ENCODE measurements at places on chromosomes 13 and 19.

DNA sequence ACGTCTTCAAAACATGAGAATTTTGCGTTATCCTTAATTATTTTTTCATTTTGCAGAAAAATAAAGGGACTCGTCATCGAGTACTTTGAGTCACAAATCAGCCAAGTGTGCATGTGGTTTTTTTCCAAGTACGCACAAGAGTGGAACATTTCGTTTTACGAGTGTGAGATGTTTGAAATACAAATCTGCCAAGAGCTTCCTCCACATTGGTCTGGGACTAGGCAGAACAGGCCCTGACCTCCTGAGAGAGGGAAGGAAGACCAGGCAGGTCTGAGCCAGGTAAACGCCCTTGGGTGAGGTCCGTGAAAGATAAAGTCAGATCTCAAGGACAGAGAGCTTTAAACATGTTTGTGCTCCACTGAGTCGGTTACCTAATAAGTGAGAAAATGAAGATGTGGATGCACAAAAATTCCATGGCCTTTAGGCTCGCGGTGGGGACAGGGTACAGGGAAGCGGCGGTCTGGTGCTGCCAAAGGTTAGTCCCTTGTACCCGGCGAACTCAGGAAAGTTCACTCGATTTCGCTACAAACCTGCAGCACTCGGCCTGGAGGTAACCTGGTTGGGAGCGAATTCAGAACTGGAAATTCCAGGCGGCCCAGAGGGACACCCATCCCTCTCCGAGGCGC lies 473 bp upstream of the ITM2B start:
- DNase-seq, result no peak

DNA sequence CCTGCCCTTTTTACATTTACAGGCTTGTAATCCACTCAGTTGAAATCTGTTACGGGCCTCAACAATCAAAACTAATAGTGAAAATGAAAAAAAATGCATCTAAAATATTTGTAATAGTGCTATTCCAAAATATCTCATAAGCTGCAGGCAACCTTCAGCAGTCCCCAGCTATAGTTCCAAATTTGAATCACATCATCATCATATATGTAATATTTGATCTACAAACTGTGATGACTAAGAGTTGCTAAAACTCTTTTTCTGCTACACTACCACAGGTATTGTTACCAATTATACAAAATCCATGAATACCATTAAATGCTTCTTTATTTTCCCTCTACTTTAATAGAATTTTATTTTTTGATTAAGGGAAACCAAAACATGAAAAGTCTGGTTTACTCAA lies 121.4 kb upstream of the RFC3 start:
- DNase-seq, result no peak

DNA sequence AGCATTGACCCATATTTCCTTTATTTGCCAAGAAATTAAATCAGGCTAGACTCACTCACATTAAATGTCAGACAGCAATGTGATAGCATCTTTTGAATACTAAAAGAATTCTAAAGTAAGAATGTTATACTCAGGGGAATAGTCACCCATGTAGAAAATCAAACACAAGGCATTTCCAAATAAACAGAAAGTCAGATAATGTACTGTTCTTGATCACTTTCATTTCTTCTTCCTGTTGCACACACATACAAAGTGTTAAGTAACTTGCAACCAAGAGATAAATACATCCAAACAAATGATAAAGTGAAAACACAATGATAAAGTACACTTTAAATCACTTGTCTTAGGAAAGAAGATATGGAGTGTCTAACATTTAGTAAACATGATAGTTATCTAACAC lies 1366.6 kb upstream of the MIR17HG start:
- no peak for DNase-seq

DNA sequence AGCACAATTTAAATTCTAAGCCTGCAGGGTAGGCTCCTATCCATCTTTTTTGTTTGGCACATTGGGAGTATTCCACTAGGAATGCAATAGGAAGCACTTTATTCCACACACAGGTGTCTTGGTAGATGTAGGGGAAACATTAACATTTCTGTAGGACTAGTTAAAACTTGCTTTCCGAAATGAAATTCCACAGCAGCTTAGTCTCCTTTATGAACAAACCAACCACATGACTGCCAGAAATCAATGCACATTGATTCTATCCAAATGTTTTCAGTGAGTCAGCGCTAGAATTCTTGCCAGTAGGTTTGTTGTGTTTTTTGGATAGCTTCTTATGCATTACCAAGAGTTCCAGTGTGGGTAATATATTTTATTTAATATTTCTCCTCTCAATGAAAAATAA lies 207.9 kb upstream of the CSNK1A1L start:
- peak; percentile 93 for DNase-seq

DNA sequence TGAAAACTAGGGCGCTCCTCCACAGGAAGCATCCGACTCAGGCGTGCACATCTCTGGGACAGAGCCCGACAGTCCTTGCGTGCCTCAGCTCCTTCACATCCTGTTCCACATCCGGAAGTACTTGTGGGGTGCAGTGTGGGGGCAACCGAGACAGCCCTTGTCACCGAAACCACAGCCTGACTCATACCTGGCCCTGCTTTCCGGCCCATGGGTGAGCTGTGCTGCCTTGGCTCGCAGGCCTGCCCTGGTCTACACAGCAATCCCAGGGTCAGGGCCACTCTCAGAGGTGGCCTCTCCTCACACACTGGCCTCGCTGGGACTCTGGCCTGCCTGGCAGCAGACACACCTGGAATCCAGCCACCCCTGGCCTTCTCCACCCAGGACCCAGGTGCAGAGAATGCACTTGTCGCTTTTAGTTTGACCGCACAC lies 100.4 kb downstream of the STK24 start:
- peak; percentile 89 for DNase-seq

- DNase-seq, result no peak
Observed at GRCh38 chr19:54644056-54644455, 13.8 kb downstream of the LILRB1 start.

DNA sequence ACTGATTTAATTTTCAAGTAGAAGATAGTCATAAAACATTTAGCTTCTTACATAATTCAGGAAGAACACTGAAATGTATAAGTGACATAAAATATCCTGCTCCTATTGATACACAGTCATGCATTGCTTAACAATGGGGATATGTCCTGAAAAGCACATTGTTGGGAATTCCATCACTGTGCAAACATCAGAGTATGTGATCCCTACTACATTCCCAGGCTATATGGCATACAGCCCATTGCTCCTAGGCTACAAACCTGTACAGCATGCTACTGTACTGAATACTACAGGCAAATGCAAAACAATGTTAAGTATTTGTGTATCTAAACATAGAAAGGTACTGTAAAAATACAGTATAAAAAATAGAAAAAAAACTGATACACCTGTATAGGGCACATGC lies 723.9 kb upstream of the ARGLU1 start:
- DNase-seq, result no peak

GRCh38 chr13:34458756-34459715 lies 483.0 kb upstream of the NBEA start:
- no peak for DNase-seq

GRCh38 chr19:39410831-39411080 lies 1.7 kb upstream of the PLEKHG2 start:
- no peak for DNase-seq

DNA sequence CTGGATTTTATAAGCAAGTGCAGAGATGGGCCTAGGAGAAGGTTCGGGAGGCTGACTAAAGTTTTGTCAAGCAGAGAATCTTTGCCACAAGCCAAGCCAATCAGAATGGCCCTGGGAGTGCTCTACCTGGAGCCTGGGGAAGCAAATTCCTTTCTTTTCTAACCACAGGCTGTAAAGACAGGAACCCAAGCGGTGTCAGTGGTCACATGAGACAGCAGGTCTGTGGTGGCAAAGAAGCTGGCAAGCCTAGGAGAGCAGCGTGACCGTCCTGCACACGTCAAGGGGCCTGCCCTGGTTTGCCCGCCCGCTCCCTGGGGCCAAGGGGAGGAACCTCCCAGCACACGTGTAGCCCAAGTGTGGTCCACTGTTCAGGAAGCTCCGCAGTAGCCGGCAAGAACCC lies 90.8 kb downstream of the IPO5 start:
- no peak for DNase-seq

GRCh38 chr19:20416661-20417060 lies 148.9 kb downstream of the ZNF737 start:
- DNase-seq, result no peak

- DNase-seq, result no peak
Observed at GRCh38 chr13:110554227-110554836, 7.2 kb downstream of the RAB20 start.

DNA sequence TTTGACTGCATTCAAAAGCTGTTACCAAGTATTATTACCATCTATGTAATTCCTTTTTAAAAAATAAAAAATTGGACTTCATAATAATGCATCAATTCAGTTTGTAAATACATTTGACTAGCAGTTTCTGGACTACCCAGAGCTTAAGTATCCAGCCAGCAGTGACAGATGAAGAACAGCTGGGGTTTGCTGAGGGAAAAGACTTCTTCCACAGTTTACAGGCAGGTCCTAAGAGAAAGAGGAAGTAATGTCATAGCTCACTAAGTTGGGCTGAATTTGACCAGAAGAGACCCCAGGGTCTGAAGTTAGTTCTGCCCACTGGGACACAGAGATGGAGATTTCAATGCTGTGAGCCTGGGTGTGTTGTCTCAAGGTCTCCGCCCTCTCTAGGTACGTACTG lies 96.4 kb downstream of the MBNL2 start:
- no peak for DNase-seq

- DNase-seq, result peak; percentile 40
Observed at GRCh38 chr13:75145927-75146326, 336.0 kb downstream of the TBC1D4 start.

DNA sequence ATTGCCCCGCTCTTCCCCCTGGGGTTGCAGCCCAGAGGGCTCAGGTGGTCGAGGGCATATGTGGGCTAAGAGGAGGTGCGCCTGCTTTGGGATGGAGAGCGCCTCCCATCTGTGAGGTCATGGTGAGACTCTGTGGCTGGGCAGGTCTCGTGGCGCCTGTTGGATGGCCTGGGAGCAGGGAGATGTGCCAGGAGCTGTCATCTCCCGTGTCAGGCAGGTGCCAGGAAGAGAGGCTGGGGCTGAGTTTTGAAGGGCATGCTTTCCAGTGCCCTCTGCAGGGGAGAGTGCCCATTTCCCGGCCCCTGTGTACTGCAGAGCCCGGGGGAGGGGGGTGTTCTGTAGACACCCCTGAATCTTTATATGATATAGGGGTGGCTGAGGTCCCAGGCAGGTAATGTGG lies 2.8 kb downstream of the WTIP start:
- DNase-seq, result no peak

DNA sequence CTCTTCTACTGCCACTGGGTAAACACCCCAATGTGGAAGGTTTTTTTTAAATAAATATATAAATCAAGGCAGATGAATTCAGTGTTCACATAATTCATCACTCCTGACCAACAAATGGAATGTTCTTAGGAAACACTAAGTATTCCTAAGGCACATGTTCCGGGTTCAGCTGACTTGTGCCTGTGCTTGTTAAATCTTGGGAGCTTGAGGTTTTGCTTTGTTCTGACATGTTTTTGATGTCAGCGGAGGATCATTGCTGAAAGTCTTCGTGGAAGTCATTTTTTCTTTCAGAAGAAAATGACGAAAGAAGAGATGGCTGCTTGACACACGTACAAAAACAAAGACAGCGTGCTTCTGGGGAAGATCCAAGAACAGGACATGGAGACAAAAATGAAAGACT lies 185.8 kb downstream of the MZT1 start:
- DNase-seq, result no peak
